ENCODE measurements at places on chromosomes 2 and 18. TPM values are rescaled to one million over a fixed set of nuclear protein-coding genes. Genes with fewer than 3 reads are reported as not detected.

Gene HNMT
- not detected for total RNA-seq

DNA sequence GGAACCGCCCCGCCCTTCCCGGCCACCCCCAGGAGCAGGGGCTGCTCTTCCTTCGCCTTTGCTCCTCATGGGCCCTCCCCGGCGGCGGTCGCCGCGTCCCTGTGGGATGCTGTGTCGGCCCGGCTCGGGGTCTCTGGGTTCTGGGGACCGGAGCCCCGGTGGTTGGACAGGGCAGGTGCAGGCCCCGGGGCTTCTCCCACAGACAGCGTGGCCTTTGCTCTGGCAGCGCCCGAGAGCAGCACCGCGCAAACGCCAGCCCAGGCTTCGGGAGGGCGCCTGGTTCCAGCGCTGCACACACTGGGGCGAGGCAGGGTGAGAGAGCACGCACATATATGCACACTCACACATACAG lies 9.0 kb upstream of the KCNG2 start:
- DNase-seq, result peak; percentile 57
- H3K4me1 ChIP-seq, result peaks cover 16% of the 10 kb centered on the region
- peaks cover 21% of the 10 kb centered on the region for H3K27me3 ChIP-seq
- no peak overlapping the region for H3K27ac ChIP-seq
- H3K4me3 ChIP-seq, result no peak overlapping the region

Gene LOXHD1
- not detected for total RNA-seq

DNA sequence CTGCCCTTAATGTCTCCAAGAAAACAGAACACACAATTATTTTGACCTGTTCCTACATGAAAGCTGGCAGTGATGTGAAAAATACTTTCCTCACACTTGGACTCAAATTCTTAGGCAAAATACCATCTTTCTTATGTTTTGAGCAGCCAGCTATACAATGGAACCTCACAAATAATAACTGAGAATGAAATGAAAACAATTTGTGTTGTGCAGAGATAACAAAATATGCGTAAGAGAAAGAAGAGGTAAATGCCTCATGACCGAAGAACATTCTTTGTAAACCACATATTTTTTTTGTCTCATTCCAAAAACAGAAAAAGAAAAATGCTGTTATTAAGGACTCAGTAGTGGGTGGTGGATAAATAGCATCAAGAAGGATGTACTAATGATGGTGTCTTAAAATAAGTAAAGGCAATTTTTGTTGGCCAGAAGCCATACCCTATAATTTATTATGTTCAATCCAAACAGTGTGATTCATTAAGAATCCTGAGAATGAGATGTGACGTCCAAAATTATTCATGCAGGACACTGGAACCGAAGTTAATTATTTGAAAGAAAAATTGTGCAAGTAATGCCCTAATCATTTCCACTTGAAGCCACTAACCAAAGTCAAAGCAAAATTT lies 193.0 kb upstream of the NETO1 start:
- no peak overlapping the region for H3K4me3 ChIP-seq
- DNase-seq, result no peak
- no peak overlapping the region for H3K27ac ChIP-seq
- H3K27me3 ChIP-seq, result no peaks in the 10 kb centered on the region
- no peaks in the 10 kb centered on the region for H3K36me3 ChIP-seq
